ENCODE measurements at places on chromosomes 2 and 18.

GRCh38 chr18:38198526-38198925 lies 632.9 kb upstream of the CELF4 start:
- ATAC-seq, result no peak

- peak; percentile 77 for ATAC-seq
These were observed 90.5 kb downstream of the NXPH2 start for GRCh38 chr2:138689705-138690104.

GRCh38 chr2:3430740-3431490 lies 51.4 kb downstream of the TRAPPC12 start:
- ATAC-seq, result no peak

DNA sequence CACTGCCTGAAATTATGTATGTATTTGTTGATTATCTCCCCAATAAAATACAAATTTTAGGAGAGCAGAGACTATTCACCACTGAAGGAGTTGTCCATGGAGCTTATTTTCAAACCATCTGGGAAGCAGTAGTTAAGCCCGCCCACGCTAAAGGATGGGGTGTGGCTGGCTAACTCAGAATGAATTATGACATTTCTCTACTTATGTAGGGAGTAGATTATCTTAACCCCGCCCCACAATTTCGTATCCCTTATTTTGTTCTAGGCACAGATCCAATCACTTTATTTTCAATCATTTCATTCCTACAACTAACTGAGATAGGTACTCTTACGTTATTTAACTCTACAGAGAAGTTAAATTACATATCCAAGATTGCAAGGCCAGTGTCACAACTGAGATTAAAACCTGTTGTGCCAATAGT lies 1.4 kb upstream of the LAPTM4A start:
- ATAC-seq, result no peak

DNA sequence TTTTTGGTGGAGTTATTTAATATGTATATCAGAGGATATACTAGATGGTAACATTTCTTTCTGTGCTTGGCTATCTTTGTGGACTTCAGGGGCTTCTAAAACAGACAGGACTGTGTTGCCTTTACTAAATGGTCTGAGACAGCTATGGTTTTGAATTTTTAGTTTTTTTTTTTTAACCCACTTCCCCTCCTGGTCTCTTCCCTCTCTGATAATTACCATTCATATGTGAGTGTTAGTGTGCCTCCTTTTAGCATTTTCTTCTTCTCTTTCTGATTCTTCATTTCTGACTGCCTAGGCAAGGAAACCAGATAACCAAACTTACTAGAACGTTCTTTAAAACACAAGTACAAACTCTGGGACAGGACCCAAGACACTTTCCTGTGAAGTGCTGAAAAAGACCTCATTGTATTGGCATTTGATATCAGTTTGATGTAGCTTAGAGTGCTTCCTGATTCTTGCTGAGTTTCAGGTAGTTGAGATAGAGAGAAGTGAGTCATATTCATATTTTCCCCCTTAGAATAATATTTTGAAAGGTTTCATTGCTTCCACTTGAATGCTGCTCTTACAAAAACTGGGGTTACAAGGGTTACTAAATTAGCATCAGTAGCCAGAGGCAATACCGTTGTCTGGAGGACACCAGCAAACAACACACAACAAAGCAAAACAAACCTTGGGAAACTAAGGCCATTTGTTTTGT lies 52.7 kb downstream of the SMAD4 start:
- ATAC-seq, result peak; percentile 88

DNA sequence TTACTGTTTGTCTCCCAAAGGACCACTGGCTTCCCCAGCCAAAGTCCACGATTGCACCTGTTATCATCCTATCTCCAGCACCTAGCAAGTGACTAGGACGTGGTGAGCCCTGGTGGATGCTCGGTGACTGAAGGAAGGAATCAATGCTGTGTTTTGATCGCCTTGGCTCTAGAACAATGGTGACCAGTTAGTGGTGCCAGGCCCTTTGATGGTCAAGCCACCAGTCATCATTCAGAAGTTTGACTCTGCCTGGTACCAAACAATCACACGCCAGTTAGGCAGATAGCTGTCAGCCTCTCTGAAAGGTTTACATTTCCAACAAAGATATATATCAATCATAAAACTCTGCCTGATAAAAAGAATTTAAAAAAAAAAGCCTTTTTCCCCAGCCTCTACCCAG lies 244.1 kb downstream of the SH3BP4 start:
- no peak for ATAC-seq

GRCh38 chr2:171323971-171324528 lies 109.7 kb downstream of the METTL8 start:
- ATAC-seq, result peak; percentile 61

GRCh38 chr2:239378918-239379640 lies 21.7 kb downstream of the HDAC4 start:
- ATAC-seq, result no peak

DNA sequence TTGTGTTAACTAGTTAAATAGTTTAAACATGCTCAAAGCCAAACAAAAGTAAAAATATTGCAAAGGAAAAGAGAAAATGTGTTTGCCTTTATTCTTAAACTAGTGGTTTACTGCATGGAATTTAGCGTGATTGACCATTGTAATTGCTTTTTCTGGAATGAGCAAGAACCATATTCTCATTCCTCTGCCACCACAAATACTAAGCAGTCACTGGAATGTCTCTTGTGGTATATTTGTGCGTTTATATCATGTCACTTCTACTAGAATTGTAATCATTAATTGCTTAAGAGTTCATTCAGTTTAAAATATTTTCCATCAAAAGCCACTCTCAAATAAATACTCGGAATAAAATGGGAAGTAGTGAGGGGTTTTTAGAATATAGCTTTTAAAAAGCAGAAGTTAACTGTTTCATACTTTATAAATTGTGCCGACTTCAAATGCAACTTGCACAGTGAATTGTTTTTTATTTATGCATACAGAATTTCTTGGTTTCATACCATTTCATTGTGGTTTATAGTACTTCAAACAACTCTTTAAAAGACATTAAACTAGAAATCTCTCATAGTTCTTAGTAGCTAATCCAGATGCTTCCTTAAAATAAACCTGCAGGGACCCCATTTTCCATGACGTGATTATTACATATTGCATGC lies 288.1 kb downstream of the EPHA4 start:
- ATAC-seq, result no peak
